COR-L47 (cell line): ENCODE measurements at places on chromosomes 3 and 15.

GRCh38 chr3:133836497-133837158 lies 31.0 kb downstream of the SRPRB start:
- no peak for DNase-seq

- DNase-seq: no peak
Observed at GRCh38 chr3:148512648-148513047, 185.1 kb upstream of the AGTR1 start.

DNA sequence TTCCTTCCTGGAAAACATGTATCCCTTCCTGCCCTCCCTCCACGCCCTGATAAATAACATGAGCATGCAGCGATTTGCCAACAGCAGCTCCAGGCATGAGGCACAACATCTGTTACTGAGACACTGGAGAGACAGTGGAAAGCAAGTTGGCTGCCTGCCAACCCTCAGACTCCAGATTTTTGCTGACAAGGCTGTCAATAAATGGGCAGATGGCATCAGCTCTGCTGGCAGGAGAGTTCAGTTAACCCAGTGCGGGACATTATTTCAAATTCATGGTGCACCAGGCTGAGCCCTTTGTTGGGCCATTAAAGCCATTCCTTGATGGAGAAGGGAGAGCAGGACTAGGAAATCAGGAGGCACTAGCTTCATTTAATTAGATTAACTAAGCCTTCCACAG lies 293.3 kb downstream of the MEX3B start:
- DNase-seq: peak; percentile 91

DNA sequence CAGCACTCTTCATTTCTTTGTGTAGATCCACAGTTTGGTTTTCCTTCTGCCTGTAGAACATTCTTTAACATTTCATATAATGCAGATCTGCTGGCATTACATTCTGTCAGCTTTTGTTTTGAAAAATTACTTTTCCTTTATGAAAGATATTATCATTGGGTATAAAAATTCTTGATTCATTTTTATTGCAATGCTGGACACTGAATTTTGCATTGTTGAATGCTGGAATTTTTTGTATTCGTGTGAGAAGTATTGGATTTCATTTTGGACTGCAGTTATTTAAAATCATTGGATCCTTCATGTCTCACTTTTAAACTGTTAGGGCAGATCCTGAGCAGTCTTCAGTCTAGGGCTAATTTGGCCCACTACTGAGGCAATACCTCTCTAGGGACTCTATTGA lies 67.1 kb downstream of the SNRK start:
- no peak for DNase-seq

DNA sequence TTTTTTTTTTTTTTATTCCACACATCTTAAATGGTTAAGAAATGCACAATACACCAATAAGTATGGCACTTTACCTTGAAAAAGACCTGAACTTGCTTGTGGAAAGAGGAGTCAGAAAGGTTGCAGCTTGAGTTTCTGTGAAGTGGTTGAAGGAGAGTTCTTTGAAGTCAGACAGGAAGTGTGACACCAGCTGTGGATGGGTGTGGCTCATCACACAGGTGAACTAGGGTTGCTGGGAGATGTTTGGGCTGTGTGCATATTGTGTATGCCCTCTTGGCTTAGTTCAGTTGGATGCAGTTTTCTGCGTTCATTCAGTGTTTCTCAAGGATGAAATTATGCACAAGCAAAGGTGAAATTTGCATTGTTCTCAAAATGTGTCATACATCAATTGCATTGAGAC lies 6.3 kb downstream of the AEN start:
- no peak for DNase-seq

DNA sequence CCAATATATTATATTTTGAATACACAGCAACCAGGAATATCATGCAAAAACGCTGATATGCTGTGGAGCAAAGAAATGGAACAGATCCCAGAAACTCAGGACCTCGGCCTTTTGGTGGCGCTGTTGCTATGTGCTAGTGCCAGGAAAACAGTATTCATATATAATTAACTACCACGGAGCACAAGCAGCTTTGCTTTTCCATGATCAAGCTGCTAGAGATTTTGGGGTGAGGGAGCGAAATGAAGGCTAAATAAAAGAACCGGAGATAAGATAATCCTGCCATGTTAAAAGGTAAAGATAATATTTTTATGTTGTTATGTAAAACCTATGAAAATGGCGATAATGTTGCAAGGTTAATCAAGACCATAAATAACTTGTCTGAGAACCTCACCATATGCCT lies 157.7 kb upstream of the FAM3D start:
- peak; percentile 58 for DNase-seq

DNA sequence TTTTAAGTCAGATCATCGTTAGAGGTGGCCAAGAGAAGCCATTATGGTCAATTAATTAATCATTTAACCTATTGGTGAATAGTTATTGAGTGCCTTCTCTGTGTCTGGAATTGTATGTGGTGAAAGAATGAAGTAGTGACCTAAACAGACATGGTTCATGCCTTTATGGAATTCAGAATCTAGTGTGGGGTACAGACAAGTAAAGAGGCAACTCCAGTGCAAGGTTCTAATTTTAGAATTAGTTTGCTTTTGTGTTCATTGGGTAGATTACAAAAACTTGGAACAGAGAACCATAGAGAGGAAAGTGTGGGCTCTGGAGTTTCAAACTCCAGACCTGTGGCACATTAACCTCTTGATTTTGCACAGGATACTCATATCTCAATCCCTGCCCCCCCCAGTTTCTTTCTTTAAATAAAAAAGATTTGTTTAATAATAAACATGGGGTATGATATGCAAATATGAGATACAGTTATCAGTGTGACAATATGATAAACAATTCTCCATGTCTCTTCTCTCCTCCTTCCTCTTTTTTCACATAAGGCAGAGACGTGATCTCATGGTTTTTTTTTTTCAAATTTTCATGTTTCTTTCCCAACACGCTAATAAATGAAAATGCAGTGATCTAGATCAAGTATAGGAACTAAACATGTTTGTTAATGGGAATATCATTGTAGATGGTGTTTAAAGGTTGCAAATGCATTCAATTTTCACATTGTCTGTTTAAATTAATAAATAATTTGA lies 117.9 kb downstream of the MITF start:
- no peak for DNase-seq

GRCh38 chr3:6216135-6217026 lies 644.5 kb upstream of the GRM7 start:
- peak; percentile 72 for DNase-seq

DNA sequence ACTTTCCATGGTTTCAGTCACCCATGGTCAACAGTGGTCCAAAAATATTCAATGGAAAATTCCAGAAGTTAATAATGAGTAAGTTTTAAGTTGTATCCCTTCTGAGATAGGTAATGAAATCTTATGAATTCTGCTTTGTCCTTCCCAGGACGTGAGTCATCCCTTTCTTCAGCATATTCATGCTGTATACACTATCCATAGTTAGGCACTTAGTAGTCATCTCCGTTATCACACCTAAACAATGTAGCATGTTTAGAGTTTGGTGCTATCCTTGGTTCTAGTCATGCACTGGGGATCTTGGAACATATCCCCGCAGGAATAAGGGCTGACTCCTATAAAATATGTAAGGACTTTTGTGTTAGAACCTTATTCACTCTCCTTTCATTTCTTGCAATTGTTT lies 153.2 kb downstream of the UNC13C start:
- DNase-seq: no peak
